Tibial nerve (tissue), 4 donors: ENCODE measurements at places on chromosomes 11 and 22. TPM values are rescaled to one million over a fixed set of nuclear protein-coding genes. Genes with fewer than 3 reads are reported as not detected.

The RASSF7 gene
- total RNA-seq = 23.0 TPM

The ZBTB16 gene
- 756 TPM for total RNA-seq

The ZNF215 gene
- 0.63 TPM for total RNA-seq

The MUC6 gene
- total RNA-seq = under 0.01 TPM

The ATG16L2 gene
- 26.9 TPM for total RNA-seq

The ATP5MG gene
- total RNA-seq = 51.5 TPM

The OR5AS1 gene
- not detected for total RNA-seq

The POU2AF3 gene
- total RNA-seq = 1.4 TPM

The AGBL2 gene
- total RNA-seq = not detected

The CD3D gene
- total RNA-seq = not detected

The SELENOH gene
- 146 TPM for total RNA-seq

The OR52I2 gene
- not detected for total RNA-seq

- no peak for DNase-seq
These were observed 24.4 kb upstream of the FLRT1 start for GRCh38 chr11:64011371-64011770.

- DNase-seq = no peak
These were observed 19.6 kb downstream of the MACROD1 start for GRCh38 chr11:64146036-64146955.

DNA sequence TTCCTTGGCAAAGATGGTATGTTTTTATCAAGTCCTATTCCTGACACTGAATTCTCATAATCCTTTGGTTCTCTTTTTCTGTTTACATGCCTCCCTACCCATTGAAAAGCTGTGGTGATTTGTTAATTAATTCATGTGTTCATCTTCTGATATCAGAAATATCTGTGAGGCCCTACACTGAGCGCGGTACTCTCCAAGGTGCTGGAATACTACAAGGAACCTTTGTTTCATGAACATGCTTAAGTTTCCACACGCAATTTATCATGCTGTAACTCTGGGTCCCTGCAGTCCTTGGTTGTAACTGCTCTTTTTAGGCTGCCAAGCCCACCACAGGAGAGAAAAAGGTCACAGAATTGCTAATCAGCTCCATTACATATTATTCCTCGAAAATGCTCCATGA is 331.8 kb downstream of the FAT3 start:
- no peak for DNase-seq

DNA sequence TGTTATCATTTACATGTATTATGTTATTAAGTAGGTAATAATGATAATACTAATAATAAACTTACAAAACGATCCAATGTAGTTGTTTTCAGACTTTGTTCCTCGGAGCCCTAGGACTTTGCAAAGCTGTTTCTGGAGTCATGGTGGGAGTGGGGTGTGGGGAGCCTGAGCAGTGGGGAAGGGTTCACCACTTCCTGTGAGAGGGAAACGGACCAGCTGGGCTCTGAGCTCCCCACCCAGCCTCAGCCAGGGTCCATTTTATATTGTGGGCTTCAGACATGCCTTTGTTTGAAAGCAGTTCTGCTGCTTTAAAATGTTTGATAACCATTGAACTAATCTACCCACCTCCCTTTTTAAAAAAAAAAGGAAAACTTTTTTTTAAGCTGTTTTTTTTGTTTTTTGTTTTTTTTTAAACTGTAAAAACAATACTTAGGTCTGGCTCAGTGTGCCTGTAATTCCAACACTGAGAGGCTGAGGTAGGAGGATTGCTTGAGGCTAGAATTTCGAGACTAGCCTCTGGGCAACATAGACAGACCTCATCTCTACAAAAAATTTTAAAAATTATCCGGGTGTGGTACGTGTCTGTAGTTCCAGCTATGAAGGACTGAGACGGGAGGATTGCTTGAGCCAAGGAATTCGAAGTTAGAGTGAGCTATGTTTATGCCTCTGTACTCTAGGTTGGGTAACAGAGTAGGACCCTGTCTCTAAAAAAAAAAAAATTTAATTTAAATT is 7.0 kb downstream of the SERPING1 start:
- DNase-seq = no peak

DNA sequence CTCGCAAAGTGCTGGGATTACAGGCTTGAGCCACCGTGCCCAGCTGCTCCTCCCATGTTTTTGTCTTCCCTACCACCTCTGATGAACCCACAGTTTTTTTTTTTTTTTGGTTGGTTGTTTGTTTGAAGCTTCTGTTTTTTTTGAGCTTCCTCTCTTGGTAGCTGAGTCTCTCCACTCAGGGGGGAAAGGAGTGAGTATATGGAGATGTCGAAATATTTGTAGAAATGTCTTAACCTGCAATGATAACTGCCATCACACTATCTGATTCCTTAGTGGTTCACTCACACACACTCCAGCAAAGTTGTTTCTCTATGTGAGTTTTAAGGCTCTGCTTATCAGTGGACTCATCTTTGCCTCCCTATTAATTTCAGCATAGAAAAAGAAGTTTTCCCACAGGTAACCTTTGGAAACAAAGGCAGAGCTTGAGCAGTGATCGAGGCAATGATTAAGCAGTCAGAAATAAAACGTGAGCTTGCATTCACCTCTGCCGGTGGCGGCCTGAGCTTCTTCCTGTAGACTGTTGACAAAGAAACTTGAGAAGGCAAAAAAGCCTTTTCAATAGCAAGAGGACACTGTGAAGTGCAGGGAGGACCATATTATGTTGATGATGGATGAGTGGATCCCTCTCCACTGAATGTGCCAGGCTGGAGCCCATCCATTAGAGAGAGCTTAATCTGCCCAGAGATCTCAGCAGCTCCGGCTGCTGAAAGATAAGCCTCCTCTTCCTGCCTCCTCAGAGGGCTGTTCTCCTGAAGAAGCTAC is 29.0 kb upstream of the RASSF10 start:
- DNase-seq = no peak

DNA sequence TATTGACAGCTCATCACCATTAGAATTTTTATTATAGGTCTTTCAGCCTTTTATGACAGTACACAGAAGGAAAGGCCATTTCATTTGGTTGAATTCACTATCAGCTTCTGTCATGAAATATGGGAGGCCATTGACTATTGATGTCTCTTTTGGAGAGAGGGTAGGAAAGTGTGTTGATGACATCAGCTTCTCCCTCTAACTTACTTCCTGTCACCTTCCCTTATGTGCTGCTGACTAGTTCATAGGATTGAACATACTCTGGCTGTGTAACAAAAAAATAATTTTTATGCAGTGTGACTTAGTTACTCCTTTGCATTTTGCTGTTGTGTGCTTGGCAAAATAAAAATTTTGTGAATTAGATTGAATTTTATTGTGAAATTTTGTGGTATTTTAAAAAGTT is 769.2 kb downstream of the METTL15 start:
- DNase-seq = no peak

DNA sequence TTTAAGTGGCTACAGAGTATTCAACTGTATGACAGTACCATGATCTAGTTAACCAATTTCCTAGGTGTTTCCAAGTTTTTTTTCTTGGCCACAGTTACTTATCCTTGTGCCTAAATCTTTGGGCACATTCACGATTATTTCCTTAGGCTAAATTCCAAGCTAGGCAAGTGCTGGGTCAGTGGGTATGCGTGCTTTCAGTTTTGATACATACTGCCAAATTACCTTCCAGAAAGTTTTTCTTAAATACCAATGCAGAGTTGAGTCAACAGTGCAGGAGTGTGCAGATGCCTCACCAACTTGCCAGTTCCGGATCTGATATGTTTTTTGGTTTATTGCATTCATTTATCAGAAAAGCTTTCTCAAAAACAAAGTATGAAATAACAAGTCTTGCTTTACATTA is 67.9 kb upstream of the OR4B1 start:
- no peak for DNase-seq

DNA sequence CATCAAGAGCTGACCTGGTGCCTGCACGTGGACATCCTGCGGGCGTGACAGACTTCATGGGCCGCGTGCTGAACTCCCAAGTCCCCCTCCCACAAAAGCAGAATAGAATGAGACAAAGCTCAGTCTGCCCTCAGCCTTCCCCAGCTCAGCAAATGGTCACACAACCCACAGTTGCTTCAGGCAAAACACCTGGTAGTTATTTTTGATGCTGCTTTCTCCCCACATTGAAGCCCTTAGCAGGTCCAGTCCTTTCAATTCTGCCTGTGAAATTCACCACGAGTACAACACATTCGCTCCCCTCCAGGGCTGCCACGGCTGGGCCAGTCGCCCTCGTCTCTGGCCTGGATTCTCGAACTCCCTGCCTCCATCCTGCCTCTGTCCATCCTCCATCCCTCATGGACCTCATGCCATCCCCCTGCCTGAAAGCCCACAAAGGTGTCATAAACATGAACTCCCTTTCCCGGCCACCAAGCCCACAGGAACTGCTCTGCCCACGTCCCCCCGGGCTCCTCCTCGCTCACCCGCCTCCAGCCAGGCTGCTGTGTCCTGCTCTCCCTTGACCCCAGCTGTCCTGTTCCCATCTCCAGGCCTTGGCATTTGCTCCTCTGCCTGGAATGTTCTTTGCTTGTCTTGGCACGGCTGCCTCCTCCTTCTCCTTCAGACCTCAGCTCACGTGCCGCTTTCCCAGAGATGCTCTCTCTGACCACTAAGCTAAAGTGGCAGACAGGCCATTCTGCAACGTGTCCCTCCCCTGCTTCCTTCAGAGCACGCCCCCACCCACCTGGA is 42.1 kb downstream of the SCUBE1 start:
- peak; percentile 86 for DNase-seq

GRCh38 chr11:19602406-19602805 is 110.2 kb upstream of the NAV2 start:
- no peak for DNase-seq

GRCh38 chr11:112765337-112765736 is 195.9 kb upstream of the NCAM1 start:
- DNase-seq = no peak

GRCh38 chr11:17743808-17744119 is 9.2 kb downstream of the KCNC1 start:
- DNase-seq = no peak

- DNase-seq = no peak
These were observed 16.8 kb downstream of the SELENOO start for GRCh38 chr22:50217543-50218152.

- no peak for DNase-seq
These were observed 240.0 kb upstream of the LARGE1 start for GRCh38 chr22:34160141-34160783.

GRCh38 chr11:8709002-8709672 is 26.5 kb downstream of the RPL27A start:
- DNase-seq = peak; percentile 85

DNA sequence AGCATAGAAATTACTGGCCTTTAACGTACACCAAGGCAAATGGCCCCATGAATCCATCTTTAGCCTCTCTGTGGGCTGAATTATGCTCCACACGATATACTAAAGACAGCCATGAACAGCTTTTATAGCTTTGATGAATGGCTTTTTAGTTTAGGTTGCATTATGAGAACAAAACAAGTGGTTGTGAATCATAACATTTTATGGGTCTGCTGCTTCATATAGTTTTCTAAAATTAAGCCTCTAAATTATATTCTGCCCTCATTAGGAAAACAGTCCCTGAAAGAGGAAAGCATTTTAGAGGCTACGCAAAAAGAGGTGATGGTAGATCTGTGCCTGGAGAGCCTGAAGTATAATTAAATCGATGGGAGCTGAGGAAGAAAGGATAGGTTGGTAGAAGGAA is 221.3 kb downstream of the CADM1 start:
- no peak for DNase-seq

- DNase-seq = no peak
These were observed 25.5 kb downstream of the DDI1 start for GRCh38 chr11:104061853-104062521.
